ENCODE measurements at places on chromosomes 1 and 21.

DNA sequence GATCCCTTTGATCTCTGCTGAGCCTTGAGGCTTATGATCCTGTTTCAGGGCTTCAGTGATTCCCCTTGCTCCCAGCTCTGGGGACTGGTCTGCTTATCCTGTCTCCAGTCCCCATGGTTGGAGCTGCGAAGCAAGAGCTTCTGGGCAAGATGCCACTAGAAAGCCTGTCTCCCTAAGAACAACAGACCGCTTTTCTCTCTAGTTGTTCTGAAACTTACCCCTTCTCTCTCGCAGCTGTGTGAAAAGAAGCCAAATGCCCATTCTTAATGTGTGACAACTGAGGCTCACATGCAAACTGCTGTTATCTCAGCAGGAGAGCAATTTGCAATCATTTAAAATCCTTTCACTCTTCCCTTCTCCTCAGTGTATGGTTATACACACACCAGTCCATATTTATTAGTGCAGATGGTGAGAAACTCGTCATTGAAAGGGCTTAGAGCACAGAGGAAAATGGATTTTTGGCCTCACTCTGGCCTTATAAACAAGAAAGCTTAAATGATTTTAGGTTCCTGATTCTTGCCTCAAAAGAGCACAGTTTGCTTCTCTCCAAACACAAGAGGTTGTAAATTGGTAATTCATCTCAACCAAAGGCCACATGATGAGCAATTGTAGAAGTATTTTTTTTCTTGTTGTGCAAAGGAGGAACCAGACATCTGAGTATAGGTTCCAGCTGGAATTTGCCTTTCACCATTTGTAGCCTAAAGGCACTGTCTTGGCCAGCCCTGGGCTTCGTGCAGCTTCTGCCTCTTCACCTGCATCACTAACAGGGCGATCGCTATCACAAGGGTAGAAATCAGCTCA, 179.2 kb upstream of the LMO4 start:
- DNase-seq, result no peak

GRCh38 chr21:41460578-41461527, 34.8 kb downstream of the MX1 start:
- peak; percentile 45 for DNase-seq

DNA sequence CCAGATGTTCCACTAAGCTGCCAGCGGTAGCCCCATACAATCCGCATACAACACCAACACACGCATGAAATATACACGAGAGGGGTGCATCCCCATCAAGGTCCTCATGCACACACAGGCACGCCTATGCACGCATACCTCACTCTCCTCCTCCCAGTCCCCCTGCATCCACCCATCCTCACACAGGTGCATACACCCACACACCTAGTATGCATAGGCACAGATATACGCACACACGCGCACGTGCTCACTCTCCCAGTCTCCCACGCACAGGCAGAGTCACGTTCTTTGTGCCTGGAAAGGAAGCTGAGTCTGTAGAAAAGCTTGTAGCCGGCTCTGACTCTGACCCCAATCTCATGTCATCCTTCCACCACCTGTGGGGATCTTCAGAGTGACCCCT, 16.9 kb upstream of the PADI2 start:
- no peak for DNase-seq

- no peak for DNase-seq
Observed at GRCh38 chr1:14451217-14451616, 147.3 kb upstream of the KAZN start.

DNA sequence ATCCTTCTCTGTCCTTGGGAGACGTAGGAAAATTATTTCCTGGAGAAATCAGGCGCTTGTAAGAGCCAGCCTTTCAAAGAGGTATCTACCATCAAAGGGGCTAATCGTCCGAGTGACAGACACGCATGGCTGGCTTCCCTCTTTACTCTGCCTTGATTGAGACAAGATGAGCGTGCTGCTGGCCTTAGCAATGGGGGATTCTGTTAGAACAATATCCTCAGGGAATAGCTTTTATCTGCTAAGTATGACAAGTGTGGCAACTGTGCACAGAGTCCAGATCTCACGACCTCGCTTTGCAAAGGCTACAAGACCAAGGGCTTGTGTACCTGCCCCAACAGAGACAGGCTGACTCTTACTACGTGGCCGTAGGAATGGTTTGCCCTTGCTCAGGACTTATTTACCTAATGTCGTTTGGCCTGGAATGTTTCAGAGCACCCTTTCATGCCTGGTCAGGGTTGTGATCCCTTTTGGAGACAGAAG, 417.1 kb downstream of the KIF26B start:
- no peak for DNase-seq

DNA sequence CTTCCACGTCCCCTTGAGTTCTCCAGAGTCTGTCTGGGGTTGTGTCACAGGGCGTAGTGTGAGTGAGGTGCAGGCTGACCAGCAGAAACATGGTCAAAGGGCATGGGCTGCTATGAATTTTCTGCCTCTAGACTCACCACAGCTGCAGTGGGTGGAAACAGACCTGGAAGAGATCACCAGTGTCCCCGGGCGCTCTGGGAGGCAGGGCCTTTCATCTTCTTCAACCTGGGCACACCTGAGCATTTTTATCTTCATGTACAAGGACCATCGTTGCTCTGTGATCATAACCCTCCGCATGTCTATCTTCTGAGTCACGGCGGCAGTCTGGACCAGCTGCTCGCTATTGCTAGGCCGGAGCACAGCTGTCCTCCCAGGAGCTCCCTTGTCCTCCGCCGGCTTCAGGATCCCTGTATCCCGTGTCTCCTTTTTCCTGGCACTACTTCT, 29.6 kb downstream of the DEGS1 start:
- DNase-seq, result no peak

DNA sequence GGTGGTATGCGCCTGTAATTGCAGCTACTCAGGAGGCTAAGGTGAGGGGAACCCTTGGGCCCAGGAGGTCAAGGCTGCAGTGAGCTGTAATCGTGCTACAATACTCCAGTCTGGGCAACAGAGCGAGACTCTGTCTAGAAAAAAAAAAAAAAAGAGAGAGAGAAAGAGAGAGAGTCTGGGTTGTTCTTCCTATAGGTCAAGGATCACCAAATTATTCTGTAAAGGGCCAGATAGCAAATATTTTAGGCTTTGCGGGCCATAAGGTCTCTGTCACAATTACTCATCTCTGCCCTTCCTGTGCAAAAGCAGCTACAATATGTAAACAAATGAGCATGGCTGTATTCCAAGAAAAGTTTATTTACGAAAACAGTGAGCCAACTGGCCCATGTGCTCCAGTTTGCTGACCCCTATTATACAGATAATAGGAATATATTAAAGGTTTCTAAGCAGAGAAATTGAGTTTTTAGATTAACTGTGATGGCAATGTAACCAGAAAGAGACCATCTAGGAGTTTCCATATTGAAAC, 2.1 kb downstream of the SASS6 start:
- DNase-seq, result no peak

Measured in activated naive CD4-positive, alpha-beta T cell (primary cell).